ENCODE measurements at places on chromosomes 1 and 21. TPM values are rescaled to one million over a fixed set of nuclear protein-coding genes. Genes with fewer than 3 reads are reported as not detected.

TYW3 gene
- 9.8 TPM for total RNA-seq

SHE gene
- 91.7 TPM for total RNA-seq

GBP1 gene
- total RNA-seq: 7.4 TPM

TMCO2 gene
- total RNA-seq: not detected

KCNK1 gene
- under 0.01 TPM for total RNA-seq

ARHGEF11 gene
- total RNA-seq: 21.0 TPM

GJB3 gene
- not detected for total RNA-seq

CRP gene
- total RNA-seq: not detected

CD58 gene
- total RNA-seq: 16.1 TPM

MRPS21 gene
- 42.9 TPM for total RNA-seq

LIPI gene
- not detected for total RNA-seq

GRCh38 chr1:218495931-218496330, 150.8 kb downstream of the TGFB2 start:
- no peak for DNase-seq

DNA sequence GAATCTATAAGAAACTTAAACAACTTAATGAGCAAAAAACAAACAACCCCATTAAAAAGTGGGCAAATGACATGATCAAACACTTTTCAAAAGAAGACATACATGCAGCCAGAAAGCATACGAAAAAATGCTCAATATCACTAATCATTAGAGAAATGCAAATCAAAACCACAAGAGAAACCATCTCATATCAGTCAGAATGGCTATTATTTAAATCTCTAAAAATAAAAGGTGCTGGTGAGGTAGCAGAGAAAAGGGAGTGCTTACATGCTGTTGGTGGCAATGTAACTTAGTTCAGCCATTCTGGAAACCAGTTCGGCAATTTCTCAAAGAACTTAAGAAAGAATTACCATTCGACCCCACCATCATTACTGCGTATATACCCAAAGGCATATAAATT, 147.7 kb downstream of the FAF1 start:
- no peak for DNase-seq

DNA sequence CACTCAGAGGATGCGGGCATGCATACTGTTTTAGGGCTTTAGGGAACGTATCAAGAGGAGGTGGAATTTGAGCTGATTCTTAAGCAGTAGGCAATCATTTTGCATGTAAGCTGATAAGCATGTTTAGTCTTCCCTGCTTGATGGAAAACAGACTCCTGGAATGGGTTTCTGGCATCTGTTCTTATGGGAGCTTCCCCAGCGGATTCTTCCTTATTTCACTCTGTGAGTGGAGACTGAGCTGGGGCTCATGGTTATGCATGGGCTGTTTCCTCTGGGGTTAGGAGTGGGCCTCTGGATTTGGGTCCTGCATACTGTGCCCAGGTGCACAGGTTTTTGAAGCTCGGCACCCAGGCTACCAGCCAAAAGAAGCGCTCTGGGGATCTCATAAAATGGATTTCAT, 93.4 kb downstream of the DIRAS3 start:
- no peak for DNase-seq

DNA sequence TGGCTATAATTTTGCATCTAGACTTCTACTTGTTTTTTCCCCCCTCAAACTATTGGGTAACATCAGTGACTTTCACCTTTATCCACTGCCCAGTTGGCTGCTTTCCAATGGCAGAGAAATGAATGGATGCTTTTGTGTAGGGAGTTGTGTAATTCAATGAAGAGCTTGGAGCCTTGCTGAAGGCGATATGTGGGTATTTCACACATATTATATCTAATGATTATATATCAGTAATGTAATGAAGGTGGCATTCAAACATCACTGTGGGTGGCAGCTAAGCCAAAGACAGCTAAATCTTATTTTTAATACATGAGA, 81.2 kb downstream of the TGFB2 start:
- DNase-seq: peak; percentile 73

DNA sequence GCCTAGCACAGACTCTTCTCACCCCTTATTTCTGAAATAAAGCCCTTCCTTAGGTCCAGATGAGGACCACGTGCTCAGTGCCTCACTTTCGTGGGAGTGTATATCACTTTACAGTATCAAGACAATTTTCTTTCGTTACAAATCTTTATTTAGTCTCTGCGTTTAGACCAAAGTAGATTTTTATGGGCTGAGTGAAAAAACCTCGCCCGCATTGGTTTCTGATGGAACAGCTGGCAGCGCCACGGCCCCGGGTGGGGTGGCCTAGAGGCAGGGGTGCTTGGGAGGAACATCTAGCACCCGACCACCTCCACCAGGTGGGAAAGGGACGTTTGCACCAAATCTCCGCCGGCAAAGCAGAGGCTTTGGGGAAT, 7.6 kb downstream of the SIM2 start:
- DNase-seq: no peak

- peak; percentile 88 for DNase-seq
Observed at GRCh38 chr1:202184750-202185460, 8.7 kb upstream of the LGR6 start.

- DNase-seq: no peak
Observed at GRCh38 chr1:48196237-48196636, 26.3 kb upstream of the SLC5A9 start.

DNA sequence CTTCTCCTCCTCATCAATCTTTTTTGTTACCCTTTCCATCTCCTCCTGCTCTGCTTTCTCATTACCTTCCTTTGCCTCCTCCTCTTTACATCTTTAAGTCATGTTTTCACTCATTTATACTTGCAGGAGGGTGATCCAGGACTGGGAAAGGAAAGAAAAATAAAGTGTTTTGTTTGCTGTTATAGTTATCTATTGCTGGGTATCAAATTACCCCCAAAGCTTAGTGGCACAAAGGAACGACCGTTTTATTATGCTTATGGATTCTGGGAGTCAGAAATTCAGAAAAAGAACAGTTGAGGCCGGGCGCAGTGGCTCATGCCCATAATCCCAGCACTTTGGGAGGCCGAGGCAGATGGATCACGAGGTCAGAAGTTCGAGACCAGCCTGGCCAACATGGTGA, 12.5 kb upstream of the AGO4 start:
- no peak for DNase-seq

DNA sequence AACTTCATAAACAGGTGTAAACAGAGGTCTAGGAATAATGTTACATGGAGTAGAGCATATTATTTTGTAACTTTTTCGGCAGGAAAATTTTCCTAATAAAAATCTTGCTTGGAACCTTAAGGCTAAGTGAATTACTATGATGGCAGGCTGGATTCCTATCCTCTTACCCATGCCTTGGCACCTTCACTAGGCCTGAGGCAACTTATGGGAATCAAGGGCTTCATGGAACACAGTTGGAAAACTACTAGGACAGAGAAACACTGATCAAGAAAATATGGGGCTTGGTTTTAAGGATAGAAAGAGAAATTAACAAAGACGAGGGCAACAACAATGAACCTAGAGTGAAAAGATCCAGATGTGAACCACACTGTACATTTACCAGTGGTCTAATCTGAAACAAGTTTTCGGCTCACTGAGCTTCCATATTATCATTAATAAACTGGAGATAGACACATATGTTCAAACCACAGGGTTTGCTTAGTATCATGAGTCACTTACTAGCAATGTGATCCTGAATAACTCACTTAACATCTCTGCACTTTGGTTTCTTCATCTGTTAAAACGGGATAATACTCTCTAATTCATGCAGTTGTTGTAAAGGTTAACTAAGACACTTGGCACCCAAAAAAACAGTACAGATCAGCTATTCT, 68.5 kb downstream of the GPATCH2 start:
- DNase-seq: peak; percentile 43

- DNase-seq: no peak
Observed at GRCh38 chr1:198672124-198672523, 33.3 kb downstream of the PTPRC start.

DNA sequence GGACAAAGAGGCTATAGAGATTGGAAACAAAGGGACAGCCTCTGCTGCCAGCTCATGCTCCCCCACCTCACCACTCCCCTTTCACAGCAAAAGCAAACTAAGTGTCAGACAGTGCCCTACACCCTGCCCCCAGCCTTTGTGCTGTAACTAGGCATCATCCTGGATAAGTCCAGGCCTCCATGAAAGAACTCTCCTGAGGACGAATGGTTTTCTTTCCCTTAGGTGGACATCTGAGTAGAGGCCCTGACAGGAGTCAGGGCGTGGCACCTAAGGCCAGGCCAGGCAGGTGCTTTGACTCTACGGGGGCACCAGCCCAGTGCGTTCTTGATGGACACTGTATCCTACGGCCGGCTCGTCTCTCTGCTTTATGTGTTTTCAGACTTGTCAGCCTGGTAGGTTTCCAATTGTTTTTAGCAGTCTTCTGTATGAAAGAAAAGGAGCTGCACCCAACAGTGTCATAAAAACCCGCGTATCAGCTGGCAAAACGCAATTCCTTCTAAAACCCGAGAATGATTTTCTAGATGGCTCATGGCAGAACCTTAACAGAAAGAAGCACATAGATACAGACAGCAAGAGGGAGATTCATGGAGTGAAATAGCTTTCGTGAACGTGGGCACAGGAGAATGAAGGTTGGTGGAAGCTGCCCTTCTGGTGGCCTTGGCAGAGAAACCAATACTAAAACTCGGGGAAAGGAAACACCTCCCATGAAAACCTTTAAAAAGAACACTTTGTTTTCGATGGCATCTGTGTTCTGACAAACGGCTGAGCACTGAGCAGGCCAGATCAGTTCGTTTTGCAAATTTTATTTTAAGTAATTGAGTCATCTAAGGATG, 51.7 kb upstream of the AJAP1 start:
- no peak for DNase-seq

GRCh38 chr1:6385488-6386191, 7.9 kb downstream of the ACOT7 start:
- DNase-seq: peak; percentile 87

DNA sequence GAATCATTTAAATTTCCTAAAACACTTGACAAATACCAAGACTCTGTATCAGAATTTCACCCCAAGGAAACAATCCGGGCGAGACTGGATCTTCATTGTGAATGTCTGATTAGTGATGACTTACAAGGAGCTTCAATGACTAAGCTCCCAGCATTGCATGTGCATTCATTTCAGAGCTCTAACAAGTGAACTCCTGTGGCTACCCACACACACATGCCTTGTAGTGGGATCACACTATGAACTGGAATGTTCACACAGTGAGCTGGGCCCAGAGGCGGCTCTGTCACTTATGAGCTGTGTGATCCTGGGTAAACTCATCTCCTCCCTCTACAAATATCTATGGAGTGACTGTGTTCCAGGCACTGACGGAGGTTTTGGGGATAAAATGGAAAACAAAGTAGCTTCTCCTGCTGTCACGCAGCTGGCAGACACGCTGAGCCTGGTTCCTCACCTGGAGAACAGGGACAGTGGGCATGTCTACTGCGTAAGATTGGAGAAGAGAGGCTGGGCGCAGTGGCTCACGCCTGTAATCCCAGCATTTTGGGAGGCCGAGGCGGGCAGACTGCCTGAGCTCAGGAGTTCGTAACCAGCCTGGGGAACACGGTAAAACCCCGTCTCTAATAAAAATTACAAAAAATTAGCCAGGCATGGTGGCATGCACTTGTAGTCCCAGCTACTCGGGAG, 56.9 kb downstream of the CLSTN1 start:
- DNase-seq: peak; percentile 87

GRCh38 chr1:53681977-53682685, 56.8 kb downstream of the GLIS1 start:
- DNase-seq: peak; percentile 88

DNA sequence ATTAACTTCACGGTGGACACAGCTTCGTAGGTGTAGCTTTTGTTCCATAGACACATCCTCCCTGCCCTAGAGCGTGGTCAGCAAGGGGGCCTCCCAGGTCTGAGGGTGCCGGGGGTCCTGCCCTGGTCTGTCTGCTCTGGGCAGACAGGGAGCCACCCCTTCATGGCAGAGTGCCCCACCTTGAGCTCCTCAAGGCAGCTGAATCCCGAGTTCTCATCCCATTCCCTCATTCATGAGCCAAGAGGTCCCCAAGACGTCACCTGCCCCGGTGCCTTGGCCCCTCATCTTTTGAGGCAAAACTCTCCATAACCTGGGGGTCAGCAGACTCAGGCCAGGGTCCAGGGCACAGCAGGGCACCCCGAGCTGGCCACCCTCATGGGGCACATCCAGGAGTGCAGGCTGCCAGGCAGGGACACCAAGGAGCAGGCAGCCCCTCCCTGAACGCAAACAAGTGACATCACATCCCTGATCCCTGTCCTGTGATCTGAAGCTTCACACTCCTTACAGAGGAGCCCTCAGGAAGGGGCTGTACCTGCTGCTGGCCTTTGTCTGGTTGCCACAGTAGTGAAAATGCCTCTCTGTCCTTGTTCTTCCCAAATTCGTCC, 23.3 kb downstream of the UBASH3A start:
- no peak for DNase-seq

GRCh38 chr1:52601991-52602855, at the start of gene GPX7:
GPX7 (plus strand) TSS chr1:52602371; CDS start chr1:52602410, 39 bp downstream.
- DNase-seq: peak; percentile 47

DNA sequence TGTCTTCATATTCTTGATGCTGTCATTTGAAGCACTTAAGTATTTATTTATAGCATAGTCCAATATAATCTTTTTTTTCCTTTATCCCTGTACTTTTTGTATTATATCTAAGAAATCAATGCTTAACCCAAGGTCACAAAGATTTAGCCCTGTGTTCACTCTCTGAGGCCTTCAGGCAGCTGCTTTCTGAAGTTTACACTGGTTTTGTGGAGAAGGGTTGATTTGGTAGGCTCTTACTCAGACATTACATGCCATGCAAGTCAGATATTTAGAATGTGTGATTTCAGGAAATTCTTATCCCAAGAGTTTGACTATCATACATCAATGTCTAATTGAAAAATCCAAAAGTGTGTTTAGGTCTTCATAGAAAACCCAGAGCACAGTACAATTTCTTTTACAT, 56.3 kb downstream of the PALMD start:
- peak; percentile 25 for DNase-seq

DNA sequence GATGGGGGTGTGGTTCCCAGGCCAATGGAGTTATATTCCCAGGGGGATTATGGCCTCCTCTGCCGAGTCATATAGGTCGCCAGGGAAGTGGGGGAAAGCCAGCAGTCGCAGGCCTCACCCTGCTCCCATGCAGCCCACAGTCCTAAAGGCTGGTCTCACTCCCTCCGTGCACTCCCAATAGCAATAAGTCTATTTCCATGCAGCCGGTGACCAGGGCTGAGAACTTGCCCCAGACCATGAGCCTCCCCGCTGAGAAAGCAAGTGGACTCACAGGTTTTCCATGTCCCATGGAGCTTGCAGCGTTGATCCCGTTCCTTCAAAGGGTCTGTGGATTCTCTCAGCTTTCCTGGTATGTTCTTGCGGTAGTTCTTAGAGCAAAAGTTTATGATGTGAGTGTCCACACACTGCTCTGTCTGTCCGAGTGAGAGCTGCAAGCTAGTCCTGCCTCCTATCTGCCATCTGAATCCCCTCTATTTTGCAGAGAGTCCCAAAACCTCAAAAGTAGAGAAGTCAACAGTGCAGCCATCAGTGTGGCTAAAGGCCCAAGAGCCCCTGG, 81.7 kb upstream of the TMPRSS2 start:
- no peak for DNase-seq

Measured in lung microvascular endothelial cell (primary cell).